Subcutaneous adipose tissue (tissue), 4 donors: ENCODE measurements at places on chromosomes 5 and 9. TPM values are rescaled to one million over a fixed set of nuclear protein-coding genes. Genes with fewer than 3 reads are reported as not detected.

SLC25A46 gene
- total RNA-seq, result 65.2 TPM

POMT1 gene
- 23.3 TPM for total RNA-seq

ARL14EPL gene
- total RNA-seq, result not detected

EGFL7 gene
- 47.6 TPM for total RNA-seq
